NCI-H2227 treated with DMSO at 0.1 percent for 48 hours (cell line): ENCODE measurements at places on chromosomes 13 and 19.

DNA sequence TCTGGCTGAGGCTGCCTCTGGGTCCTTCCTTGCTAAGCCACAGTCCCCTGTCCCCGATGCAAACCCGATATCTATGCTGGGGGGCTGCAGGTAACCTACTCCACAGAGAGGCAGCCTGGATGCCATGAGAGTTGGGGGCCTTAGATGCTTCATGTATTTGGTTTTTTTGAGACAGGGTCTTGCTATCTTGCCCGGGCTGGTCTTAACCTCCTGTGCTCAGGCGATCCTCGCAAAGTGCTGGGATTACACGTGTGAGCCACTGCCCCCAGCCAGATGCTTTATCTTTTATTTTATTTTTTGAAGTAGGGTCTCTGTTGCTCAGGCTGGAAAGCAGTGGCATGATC is 1.5 kb downstream of the ATCAY start:
- DNase-seq = no peak

- no peak for DNase-seq
Observed at GRCh38 chr13:106161146-106161545, 374.3 kb downstream of the EFNB2 start.

DNA sequence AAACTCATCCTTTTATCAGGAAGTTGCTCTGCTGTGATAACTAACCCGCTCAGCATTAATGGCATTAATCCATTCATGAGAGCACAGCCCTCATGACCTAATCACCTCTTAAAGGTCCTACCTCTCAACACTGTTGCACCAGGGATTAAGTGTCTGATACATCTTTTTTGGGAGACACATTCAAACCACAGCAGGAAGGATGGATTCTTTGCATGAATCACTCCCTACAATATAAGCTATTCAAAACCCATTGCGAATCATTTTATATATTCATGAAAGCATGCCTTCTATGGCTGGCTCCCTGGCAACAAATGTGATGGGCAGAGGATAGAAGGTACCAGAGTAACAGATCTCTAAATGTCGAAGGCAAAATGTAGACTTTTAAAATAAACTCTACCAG is 27.6 kb downstream of the ARL11 start:
- no peak for DNase-seq

DNA sequence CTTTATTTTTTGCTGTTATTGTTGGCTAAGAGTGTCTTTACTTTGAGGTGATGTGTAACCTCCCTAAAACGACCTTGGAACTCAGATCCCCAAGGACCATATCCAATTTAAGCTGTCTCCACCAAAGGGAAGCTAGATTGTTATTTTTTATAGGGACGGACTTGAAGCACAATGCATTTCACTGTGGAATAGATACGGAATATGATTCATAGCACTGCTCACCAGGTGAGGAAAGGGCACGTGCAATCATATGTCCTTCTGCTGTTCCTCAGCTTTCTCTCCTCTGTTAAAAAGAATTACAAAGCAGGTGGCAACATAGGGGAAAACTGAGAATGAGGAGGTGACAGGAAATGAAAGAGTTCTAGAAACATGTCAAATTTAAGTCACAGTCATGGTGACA is 679.0 kb downstream of the PCDH9 start:
- DNase-seq = no peak

GRCh38 chr13:22126433-22127021 is 455.7 kb downstream of the FGF9 start:
- DNase-seq = no peak

- DNase-seq = no peak
Observed at GRCh38 chr13:22944378-22944777, 236.4 kb upstream of the SGCG start.

- DNase-seq = no peak
Observed at GRCh38 chr13:30830638-30830965, 75.5 kb upstream of the MEDAG start.

DNA sequence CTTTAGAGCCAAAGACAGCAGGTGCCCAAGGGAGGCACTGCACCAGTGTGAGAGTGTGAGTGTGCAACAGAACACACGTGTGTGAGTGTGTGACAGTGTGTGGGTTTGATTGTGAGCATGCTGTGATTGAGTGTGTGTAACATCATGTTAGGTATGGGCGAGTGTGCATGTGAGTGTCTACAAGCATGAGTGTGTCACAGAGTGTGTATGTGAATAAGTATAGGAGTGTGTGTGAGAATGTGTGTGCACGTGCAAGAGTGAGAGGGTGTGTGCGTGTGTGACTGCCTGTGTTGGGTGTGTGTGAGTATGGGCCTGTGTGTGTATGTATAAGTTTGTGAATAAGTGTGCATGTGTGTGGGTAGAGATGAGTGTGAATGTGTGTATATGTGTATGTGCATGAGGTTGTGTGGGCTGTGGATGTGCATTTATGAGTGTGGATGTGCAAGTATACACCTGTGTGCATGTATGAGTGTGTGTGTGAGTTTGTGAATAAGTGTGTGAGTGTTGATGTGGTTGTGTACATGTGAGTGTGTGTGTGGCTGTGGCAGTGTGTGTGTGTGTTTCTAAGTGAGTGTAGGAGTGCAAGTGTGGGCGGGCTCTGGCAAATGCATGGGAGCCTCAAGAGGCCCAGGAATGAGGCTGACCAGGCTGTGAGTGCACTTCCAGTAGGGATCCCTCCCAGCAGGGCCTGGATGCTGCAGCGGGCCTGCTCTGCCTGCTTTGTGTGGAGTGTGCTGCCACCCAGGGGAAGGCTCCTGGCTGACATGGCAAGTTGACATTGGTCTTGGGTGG is 198.4 kb downstream of the COL4A1 start:
- DNase-seq = no peak

DNA sequence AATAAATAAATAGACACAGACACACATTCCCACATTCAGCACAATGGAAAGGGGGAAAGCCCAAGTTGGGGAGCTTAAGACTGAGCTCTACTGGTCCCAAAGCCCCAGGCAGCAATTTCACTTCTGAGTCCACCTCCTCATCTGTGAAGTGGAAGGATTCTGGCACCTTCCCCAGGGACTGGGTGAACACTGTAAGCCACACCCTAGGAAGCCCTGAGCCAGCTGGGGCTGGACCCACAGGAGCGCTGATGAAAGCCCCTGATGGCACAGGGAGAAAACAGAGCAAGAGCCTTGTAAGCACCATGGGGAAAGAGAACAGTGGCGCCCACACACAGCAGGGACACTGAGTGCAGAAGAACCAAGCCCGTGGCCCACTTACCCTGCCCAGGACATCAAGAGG is 37.8 kb downstream of the EPS15L1 start:
- no peak for DNase-seq

GRCh38 chr19:590396-590745 is 690 bp downstream of the HCN2 start:
- no peak for DNase-seq

DNA sequence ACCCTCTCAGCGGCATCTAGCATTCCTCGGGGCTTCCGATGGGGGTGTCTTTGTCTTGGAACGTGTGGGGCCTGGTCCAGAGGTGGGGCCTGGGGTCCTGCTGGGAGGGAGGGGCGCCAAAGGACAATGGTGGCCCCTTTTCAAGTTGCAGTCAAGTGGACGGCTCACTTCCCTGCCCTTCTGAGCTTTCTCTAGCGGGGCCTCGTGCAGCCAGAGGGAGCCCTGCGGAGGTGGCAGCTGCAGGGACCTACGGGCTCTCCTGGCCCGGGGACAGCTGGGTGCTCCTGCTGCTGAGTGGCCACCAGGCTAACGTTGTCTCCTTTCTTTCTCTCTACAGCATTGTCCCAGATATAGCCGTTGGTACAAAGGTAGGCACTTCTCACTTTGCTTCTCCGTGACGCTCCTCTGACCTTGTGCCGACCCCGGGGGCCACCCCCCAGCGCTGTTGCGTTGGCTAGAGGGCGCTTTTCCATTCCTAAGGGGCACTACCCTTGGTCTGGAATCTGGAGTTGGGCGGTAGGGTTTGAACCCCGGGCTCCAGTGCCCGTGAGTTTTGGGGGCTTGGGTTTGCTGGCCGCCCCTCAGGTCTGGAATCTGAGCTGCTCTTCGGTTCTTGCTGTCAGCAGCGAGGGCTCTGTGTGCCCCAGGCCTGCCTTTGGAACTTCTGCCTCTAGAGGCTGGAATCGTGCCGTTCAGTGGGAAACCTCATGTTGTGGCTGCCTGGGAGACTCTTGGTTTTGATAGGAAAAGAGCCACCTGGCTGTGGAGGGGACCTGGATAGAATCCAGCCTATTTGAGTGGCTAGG is 2.0 kb downstream of the PTBP1 start:
- no peak for DNase-seq

GRCh38 chr13:74299721-74300120 is 165.5 kb upstream of the KLF12 start:
- no peak for DNase-seq

GRCh38 chr19:34184880-34185491 is 12.7 kb downstream of the LSM14A start:
- DNase-seq = no peak

DNA sequence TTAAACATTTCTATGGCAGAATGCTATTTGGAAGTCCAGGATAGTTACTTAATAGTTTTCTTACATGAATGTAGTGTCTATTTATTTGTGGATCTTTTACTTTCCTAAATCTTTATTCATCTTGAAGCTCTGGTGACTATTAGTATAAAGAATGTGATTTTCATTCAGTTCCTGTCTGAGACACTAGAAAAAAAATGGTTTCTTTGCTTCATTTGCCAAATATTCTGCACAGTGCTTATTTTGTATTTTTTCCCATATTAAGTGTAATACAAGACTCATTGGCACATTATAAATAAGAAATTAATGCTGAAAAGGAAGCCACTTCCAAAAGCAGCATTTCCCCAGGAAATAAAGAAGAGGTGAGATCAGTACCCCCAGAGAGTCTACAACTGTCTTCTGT is 109.8 kb downstream of the POSTN start:
- DNase-seq = no peak

GRCh38 chr13:29436291-29436690 is 159.2 kb downstream of the SLC7A1 start:
- no peak for DNase-seq

GRCh38 chr19:30556230-30556711 is 184.1 kb downstream of the ZNF536 start:
- DNase-seq = no peak

- DNase-seq = no peak
Observed at GRCh38 chr19:39139305-39139874, 13.8 kb downstream of the PAK4 start.

DNA sequence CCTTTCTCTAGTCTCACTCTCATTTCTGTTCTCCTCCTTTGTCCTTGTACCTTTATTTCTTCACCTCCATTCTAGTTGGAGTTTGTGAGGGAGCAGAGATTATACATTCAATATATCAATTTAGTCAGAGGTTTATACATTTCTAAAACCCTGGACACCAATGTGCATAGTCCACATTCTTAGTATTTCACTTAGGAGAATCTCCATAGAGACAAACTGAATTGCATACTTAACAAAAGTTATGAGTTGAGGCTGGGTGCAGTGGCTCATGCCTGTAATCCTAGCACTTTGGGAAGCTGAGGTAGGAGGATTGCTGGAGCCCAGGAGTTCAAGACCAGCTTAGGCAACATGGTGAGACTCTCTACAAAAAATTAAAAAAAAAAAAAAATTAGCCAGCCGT is 45.3 kb downstream of the DNAJC3 start:
- DNase-seq = no peak

DNA sequence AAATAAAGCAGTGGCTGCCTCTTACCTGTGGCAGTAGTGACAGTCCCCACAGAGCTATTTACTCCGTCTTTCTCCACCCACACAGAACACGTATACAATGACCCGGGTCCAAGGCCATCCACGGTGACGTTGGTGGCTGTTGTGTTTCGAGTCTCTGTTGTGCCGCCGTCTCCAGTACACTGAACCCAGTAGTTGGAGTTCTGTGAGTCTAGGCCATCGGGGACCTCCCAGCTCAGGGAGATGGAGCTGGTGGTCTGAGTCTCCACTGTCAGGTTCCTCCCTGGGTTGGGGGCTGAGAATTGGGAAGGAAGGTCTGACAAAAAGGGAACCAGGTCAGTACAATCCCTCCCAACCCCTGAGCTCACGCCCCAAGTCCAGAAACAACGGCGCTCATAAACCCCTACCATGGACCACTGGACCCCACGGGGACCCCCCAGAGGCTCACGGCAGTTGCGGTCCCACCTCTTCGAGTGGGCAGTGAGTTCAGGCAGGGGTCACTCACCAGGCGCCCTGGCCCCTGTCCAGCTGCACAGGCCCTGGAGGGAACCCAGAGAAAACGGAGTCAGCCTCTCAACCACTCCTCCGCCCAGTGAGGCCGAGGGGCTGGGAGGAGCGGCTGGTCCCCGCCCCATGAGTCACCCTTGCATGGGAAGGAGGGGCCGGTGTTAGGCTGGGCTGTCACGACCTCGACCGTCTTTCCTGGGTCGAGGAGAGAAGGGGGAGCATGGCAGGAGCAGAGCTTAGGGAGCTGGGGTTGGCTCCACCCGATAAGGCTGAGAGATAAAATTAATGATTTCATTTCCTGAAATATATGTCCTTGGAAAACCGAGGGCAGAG is 2.4 kb downstream of the PTPRH start:
- DNase-seq = peak; percentile 74

- DNase-seq = no peak
Observed at GRCh38 chr19:30228113-30228834, 143.9 kb upstream of the ZNF536 start.

- no peak for DNase-seq
Observed at GRCh38 chr19:48859711-48860572, 8.5 kb downstream of the PLEKHA4 start.

DNA sequence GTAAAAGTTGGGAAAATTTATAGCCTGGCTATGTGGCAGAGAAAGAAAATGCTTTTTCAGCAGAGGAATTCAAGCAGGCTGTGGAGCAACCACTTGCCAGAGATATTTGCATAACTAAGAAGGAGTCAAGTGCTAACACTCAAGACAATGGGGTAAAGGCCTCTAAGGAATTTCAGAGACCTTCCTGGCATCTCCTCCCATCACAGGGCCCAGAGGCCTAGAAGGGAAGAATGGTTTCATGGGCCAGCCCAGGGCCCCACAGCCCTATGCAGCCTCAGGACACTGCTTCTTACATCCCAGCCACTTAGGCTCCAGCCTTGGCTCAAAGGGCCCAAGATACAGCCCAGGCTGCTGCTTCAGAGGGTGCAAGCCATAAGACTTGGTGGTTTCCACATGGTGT is 14.3 kb downstream of the SLC15A1 start:
- no peak for DNase-seq

GRCh38 chr13:101473458-101473857 is 21.0 kb downstream of the ITGBL1 start:
- DNase-seq = no peak

GRCh38 chr19:38149661-38150061 is 74.4 kb downstream of the DPF1 start:
- no peak for DNase-seq

GRCh38 chr19:48954595-48955307 is at the start of gene BAX:
Gene BAX, plus strand, starts transcription at chr19:48954875. Its CDS starts 54 bp downstream, at chr19:48954929.
- DNase-seq = peak; percentile 91
